ENCODE measurements at places on chromosomes 13 and 19. TPM values are rescaled to one million over a fixed set of nuclear protein-coding genes. Genes with fewer than 3 reads are reported as not detected.
A peak's percentile ranks its signal among the peaks of the same experiment; 100 is the strongest.

ZNF837 gene
- 5.0 TPM for total RNA-seq

- H3K27me3 ChIP-seq: no peaks in the 10 kb centered on the region
- H3K4me1 ChIP-seq: peaks cover 21% of the 10 kb centered on the region
- peaks cover 23% of the 10 kb centered on the region for H3K36me3 ChIP-seq
- H3K27ac ChIP-seq: peak overlapping the region; percentile 81
Observed at GRCh38 chr19:58003174-58003828, 681 bp upstream of the ZNF606 start.

DNA sequence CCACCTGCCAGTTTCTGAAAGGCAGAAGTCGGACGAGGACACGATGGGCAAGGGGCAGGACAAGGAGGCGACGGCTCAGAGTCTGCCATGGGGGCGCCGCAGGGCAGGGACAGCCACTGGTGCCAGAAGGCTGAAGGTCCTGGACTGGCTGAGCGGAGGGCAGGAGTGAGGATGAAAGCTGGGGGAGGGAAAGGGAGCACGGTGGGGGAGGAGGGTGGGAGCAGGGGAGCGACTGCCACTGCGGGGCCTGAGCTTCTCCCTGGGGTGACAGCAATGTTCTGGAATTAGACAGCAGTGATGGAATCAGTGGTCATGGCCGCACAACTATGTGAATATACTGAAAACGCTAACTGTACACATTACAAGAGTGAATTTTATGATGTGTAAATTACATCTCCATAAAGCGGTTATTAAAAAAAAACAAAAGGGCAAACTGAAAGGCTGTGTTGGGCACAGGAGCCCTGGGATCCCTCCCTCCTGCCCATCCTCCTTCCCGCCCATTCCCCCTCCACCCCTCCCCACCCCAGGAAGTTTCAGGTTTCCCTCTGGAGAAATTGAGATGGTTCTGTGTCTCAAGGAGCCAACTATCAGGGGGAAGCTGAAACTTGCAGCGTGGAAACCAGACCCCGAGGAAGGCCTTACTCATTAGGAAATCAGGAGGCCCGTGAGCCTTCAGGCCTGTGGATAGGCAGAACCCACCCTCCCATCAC, 15.9 kb downstream of the MLLT1 start:
- H3K27me3 ChIP-seq: no peaks in the 10 kb centered on the region
- DNase-seq: no peak
- no peak overlapping the region for H3K4me3 ChIP-seq
- peaks cover 44% of the 10 kb centered on the region for H3K36me3 ChIP-seq
- H3K4me1 ChIP-seq: no peaks in the 10 kb centered on the region

GRCh38 chr13:99855526-99856420, 115.8 kb downstream of the ZIC5 start:
- no peak for DNase-seq
- no peak overlapping the region for H3K27ac ChIP-seq
- H3K4me3 ChIP-seq: no peak overlapping the region
- no peaks in the 10 kb centered on the region for H3K36me3 ChIP-seq
- H3K4me1 ChIP-seq: no peaks in the 10 kb centered on the region

ZNF729 gene
- total RNA-seq: not detected

- H3K27ac ChIP-seq: no peak overlapping the region
- H3K36me3 ChIP-seq: no peaks in the 10 kb centered on the region
- H3K4me3 ChIP-seq: no peak overlapping the region
- no peak for DNase-seq
Observed at GRCh38 chr13:57409121-57409520, 222.4 kb upstream of the PCDH17 start.

DNA sequence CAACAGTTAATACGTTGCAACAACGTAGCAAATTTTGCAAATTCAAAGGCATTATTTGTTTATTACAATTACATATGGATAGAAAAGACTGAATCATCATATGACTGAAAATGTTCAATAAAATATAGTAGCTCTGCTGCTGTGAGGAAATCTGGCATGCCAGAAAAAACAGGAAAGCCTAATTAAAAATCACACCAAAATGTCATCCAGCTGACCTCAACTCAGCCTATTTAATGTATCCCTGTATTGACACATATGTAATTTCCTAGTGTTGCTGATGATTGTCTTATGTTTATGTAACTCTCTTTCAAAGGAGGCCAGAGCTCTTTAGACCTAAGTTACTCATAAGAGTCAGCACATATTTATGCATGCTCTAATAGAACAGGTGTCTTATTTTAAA, 495.0 kb downstream of the PCDH17 start:
- no peaks in the 10 kb centered on the region for H3K4me1 ChIP-seq
- H3K27me3 ChIP-seq: no peaks in the 10 kb centered on the region
- no peaks in the 10 kb centered on the region for H3K36me3 ChIP-seq

DNA sequence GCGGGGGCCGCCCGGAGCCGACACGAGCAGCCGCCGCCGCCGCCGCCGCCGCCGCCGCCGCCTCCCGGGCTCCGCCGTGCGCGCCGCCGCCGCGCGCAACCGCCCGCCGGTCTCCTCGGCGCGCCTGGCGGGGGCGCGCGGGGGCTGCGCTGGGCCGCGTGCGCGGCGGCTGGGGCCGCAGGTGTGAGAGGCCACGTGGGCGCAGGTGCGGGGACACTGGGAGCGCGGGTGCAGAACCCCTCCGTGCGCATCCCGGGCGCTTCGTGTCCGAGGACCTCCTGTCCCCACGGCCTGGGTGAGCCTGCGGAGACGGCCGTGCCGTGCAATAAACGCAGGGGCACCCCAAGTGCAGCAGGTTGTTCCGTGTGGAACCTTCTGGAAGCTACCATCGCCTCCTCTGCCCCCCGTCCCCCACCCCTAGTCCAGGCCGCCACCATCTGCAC, at the start of gene LINGO3:
Gene LINGO3 (minus strand): TSS at position 41 of the 443 bp plus-strand sequence. CDS start 16,378 bp downstream, outside the sequence.
- no peaks in the 10 kb centered on the region for H3K36me3 ChIP-seq
- H3K27me3 ChIP-seq: peaks cover 91% of the 10 kb centered on the region
- no peak within 1 kb of the TSS for H3K27ac ChIP-seq
- no peak within 1 kb of the TSS for H3K4me3 ChIP-seq
- no peaks in the 10 kb centered on the region for H3K4me1 ChIP-seq

GRCh38 chr13:43782686-43783085, 4.1 kb downstream of the ENOX1 start:
- H3K4me3 ChIP-seq: no peak overlapping the region
- no peaks in the 10 kb centered on the region for H3K4me1 ChIP-seq

CYP2A7 gene
- total RNA-seq: not detected
